ENCODE measurements at places on chromosomes 5 and 9. TPM values are rescaled to one million over a fixed set of nuclear protein-coding genes. Genes with fewer than 3 reads are reported as not detected.

The ZNF883 gene
- 3.4 TPM for total RNA-seq

The QRFP gene
- 0.16 TPM for total RNA-seq

The AJM1 gene
- total RNA-seq, result 1.7 TPM

The CDH9 gene
- total RNA-seq, result not detected

The TRIM41 gene
- 24.5 TPM for total RNA-seq

The FAXDC2 gene
- total RNA-seq, result 17.9 TPM

The PCDHAC1 gene
- total RNA-seq, result 8.3 TPM

The TYRP1 gene
- total RNA-seq, result 5.6 TPM

The MYOT gene
- total RNA-seq, result not detected

GRCh38 chr9:109319626-109320241 lies 1.1 kb downstream of the EPB41L4B start:
- no peak for DNase-seq

- no peak for DNase-seq
Observed at GRCh38 chr9:120528327-120528726, 51.6 kb downstream of the CDK5RAP2 start.

- DNase-seq, result no peak
Observed at GRCh38 chr9:69619233-69619632, 52.9 kb downstream of the APBA1 start.

DNA sequence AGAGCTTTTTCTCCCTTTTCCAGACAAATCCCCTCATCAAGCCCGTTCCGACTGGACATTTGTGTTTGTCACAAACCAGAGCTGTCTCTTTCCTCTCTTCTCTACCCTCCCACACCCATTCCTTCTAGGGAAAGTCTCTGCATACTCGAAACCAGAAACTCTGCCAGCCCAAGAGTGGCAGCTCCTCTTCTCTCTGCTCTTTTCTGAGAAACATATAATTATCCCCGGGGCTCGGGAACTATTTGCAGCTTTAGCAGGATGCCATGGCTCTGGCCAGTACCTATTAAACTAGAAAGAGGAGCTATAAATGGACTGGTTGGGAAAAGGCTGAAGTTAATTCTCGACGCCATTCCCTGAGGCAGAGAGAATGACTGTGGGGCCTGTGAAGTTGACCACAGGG lies 82.6 kb downstream of the SH3PXD2B start:
- DNase-seq, result no peak

DNA sequence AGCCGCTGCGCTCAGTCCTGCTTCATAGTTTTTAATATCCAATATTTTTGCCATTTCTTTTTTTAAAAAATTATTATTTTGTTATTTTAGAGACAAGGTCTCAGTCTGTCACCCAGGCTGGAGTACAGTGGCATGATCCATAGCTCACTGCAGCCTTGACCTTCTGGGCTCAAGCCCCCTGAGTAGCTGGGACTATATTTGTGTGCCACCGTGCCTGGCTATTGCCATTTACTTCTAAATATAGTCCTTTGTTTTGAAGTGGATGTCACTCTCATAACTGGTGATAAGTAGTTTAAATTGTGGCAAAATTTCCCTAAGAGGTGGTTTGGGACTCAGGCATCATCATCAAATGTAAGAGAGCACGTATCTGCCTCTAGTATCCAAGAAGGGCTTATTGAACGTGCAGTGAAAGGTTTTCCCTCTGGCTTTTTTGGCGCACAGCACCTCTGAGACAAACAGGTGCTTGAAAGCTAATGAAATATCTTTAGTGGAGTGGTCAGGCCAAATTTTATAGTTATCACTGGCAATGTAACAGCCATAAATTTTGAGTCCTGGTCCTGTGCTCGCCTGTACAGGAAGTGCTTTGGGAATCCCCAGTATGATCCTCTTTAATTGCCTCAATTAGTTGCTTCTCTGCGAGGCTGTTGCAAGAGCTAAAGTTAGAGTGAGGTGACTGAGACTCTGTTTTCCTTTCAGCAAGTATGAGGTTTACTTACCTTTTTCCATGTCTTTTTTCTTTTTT lies 14.8 kb downstream of the STXBP1 start:
- no peak for DNase-seq

GRCh38 chr5:170306381-170306831 lies 8.8 kb upstream of the LCP2 start:
- DNase-seq, result no peak

GRCh38 chr9:111158363-111158762 lies 120.1 kb upstream of the LPAR1 start:
- DNase-seq, result no peak

DNA sequence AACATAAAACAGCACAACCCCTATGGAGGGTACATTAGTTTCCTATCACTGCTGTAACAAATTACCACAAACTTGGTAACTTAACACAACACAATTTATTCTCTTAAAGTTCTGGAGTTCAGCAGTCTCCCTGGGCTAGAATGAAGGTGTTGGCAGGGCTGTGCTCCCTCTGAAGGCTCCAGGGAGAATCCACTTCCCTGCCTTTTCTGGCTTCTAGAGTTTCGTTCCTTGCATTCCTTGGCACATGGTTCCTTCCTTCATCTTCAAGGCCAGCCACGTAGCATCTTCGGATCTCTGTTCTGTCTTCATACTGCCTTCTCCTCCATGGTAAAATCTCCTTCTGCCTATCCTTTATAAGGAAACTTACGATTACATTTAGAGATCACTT lies 25.0 kb upstream of the GSN start:
- DNase-seq, result no peak

DNA sequence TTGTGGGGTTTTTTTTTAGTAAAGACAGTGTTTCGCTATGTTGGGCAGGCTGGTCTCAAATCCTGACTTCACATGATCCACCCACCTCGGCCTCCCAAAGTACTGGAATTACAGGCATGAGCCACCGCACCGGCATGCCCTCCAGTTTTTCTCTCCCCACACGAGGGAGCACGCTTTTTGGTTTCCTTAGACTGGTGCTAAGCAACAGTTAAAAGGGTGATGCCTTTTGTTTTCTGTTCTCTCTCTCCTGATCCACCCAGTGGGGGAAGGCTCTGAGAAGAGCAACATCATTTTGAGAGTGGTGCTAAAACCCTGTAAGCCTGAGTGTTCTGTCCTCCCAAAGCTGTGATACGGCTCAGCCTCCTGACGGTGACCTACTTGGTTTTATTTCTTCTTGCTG lies 146.6 kb downstream of the MAN2A1 start:
- DNase-seq, result no peak

- no peak for DNase-seq
Observed at GRCh38 chr5:135644816-135645215, 66.0 kb upstream of the CXCL14 start.

- no peak for DNase-seq
Observed at GRCh38 chr5:139016186-139016585, 141.1 kb upstream of the LRRTM2 start.

GRCh38 chr5:120655828-120656435 lies 191.8 kb downstream of the PRR16 start:
- DNase-seq, result peak; percentile 19
